ENCODE measurements at places on chromosomes 3 and 15.

GRCh38 chr3:116442331-116443021, 2.8 kb downstream of the LSAMP start:
- DNase-seq, result no peak

DNA sequence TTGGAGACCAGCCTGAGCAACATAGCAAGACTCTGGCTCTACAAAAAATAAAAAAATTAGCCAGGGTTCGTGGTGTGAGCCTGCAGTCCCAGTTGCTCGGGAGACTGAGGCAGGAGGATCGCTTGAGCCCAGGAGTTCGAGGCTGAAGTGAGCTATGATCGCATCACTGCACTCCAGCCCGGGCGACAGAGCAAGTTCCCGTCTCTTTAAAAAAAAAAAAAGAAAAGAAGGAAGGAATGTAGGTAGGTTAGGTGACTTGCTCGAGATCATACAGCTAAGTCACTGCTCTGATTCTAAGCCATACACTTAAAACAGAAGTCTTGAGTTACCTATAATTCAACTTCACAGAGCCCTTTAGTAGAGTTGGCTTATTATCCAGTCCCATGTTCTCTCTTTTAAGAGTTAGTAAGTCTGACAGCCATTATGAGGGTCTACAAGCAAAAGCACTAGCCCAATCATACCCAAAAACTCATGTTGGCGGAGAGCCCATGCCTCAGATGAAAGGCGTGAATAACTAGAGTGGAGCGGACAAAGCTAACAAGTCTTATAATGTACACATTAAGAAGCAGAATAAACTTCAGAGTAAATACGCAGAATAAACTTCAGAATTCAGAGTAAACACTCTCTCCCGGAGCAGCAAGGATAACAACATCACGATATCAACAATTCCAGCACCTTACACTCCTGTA, 768 bp downstream of the AAGAB start:
- peak; percentile 32 for DNase-seq

- peak; percentile 55 for DNase-seq
Observed at GRCh38 chr3:170809007-170809974, 60.7 kb downstream of the RPL22L1 start.

GRCh38 chr15:52912172-52912571, 122.0 kb upstream of the ONECUT1 start:
- no peak for DNase-seq

DNA sequence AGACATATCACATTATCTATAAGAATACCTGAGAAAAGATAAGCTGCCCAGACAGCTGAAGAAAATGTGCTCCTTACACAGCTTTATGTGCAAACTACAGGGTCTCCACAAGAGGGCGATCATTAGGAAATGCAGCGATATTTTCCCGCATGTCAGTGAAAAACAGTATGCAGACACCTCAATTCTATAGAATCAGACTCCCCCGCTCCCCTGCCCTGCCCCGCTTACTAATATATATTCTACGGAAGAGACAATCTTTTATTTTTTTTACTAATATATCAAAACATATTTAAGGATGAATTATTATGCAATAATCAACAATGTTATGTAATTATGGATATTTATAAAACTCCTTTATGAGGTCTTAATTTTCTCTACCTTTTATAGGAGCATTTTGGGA, 681.3 kb downstream of the ROBO1 start:
- DNase-seq, result no peak

- DNase-seq, result no peak
Observed at GRCh38 chr3:146968204-146968651, 363.1 kb upstream of the PLSCR5 start.

DNA sequence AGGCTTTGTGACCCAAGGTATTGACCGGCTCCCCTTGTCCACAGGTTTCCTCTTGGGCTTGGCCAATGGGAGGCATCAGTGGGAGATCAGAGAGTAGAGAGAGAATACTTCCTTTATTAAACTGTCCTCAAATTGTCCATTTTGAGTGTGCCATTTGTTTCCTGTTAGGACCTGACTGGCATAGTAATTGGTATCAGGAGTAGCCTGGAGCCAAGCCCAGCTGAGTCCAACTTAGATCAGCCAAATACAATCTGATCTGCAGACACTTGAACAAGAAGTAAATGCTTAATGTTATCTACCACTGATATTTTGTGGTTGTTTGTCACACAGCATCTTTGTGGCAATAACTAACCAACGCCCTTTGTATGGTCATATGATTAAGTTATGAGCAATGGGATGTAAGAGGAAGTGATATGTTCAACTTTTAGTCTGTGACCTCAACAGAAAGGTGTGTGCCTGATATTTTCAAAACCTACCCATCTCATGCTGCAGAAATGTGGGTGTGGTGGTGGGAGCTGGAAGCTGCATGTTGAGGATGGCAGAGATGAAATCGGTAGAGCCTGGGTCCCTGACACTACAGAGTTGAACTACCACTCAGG, 13.3 kb downstream of the MYD88 start:
- no peak for DNase-seq

Measured in mucosa of descending colon (tissue), 3 donors.